ENCODE measurements at places on chromosomes 11 and 22.
A peak's percentile ranks its signal among the peaks of the same experiment; 100 is the strongest.

GRCh38 chr22:31106001-31106571 lies 1.3 kb downstream of the SELENOM start:
- DNase-seq, result no peak

GRCh38 chr11:10287140-10287539 lies 6.9 kb downstream of the SBF2 start:
- DNase-seq, result no peak

DNA sequence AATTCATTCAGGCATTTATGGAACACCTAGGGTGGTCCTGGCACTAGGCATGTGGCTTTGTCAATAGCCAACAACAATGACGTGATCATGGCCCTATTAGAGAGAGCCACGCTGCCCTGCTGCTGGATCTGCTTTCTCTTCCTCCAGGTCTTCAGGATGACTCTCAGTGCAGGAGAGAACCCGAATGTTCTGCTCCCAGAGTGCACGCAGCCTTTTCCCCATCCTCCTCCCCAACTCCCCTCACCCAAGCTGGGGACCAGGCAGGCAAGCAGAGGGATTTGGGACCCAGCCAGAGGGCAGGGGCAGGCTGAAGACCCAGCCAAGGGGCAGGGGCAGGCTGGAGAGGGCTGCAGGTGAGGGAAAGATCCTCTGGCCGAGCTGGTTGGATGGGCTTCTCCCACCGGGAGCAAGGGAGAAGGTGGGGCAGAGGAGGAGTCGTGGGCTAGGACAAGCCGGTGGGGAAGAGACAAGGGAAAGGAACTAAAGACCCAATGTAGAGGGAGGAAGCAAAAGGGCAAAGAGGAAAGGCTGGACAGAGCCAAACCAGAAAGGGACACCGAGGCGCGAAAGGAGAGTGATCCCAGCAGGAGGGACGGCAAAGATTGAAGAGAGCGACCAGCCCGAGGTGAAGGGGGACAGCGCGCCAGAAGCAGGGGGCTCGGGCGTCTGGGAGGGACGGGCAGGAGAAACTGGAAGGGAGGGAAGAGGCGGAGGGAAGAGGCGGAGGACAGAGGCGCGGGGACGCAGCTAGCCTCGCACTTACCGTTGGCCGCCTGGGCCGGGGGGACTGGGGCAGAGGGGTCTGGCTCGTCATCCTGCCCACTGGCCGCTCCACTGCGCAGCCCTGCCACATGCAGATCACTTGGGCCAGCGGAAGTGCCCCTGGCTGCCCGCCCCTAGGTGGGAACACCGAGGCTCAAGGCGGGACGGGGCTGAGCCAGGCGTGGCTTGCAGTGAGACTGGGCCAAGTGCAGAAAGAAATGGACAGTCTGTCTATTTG lies at the start of gene KCTD14:
KCTD14 (minus strand) TSS at position 880 of the 1,000 bp plus-strand sequence; CDS start at position 853, 27 bp downstream.
- DNase-seq, result no peak

DNA sequence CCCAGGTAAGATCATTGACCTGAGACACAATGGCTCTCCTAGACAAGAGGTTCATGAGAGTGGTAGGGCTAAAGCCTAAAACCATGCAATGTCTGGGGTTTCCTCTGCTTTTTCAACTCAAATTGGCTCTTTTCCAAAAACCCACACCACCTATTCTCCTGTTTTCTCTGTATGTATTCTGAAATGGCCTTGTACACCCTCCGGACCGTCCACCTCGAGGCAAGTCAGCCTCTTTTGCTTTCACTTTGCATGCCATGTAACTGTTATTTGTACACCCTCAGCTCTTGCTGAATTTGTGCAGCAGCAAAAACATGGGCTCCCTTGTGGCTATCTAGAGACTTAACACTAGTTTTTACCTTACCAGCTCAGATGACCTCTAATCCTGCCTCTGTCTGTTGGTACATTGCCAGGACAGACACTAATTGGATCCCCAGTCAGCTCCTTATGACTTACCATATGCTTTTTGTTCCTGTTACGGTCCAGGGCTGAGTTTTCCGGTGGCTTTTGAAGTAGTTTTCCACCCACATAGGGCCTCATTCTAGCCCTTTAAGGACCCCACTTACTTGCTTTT lies 288.0 kb downstream of the SBF2 start:
- no peak for DNase-seq

DNA sequence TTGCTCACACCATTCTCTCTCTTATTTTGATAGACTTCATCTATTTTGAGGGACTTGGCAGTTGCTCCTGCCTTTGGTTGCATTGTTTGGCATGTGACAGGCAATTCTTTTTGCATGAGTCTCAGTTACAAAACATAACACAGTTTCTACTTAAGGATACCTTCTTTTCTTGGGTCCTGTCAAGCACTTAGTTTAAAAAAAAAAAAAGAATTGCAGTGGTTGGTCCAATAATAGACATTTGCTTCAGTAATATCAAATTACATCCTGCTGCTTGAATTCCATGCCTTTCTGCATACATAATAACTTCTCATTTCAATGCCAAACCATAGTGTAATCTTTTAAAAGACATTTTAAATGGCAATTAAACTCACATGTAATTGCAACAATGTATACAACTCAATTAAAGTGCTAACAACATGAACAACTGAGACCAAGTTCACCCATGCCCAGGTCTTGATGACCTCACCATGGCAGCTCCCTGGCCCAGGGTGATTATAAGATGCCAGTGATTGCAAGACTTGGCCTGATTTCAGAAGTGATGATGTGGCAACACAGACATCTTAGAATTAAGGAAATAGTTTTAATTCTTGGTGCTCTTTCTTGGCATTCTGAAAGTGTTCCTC lies 32.2 kb upstream of the PLET1 start:
- peak; percentile 67 for DNase-seq

DNA sequence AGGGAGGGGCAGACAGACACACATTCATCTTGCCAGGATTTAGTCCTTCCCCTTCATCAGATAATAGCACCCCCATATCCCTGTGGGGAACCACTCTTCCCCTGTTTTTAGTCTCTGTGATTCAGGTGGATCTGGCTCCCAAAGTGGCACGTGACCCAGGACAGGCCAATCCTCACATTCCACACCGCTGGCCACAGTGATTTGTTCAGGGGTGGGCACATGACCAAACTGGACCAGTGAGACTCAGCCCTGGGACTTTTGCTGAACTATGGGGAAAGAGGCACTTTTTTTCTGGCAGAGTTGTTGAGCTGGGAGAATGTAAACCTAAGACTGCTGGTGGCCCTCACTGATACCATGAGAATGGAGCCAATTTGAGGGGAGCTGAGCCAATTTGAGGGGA lies 19.1 kb upstream of the KCNJ11 start:
- no peak for DNase-seq

DNA sequence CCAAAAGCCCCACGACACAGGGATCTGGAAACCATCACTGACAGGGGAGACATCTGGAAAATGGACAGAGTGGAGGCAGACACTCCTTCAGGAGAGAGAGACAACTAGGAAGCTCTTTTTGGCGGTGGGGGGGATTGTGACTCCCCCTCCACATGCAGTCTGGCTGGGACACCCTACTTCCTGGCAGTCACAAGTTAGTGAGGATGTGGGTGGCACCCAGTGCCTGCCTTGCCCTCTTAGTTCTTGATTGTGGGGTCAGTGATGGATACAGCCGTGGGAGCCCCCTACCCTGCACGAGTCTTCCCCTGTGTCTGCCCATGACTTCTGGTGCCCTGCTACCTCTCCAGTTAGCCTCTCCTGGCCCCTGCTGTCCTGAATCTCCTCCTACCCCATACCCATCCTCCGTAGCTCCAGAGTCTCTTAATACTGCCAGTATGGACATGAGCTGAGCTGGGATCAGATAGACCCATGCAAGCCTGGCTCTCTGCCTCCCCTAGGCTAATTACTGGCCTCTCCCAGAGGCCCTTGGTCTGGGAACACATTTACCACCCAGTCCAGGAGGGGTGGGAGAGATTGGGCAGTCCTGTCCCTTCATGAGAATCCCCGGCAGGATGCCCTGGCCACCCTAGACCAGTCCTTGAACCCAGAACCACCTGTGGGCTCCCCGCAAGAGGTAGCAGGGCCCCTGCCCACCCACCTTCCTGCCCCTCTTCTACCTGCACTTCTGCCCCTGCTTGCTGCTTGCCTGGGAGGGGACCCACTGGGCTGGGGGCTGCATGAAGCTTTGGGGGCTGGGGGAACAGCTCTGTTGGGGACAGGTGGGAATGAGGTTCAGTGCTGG lies 22.8 kb downstream of the RHBDD3 start:
- DNase-seq, result no peak

DNA sequence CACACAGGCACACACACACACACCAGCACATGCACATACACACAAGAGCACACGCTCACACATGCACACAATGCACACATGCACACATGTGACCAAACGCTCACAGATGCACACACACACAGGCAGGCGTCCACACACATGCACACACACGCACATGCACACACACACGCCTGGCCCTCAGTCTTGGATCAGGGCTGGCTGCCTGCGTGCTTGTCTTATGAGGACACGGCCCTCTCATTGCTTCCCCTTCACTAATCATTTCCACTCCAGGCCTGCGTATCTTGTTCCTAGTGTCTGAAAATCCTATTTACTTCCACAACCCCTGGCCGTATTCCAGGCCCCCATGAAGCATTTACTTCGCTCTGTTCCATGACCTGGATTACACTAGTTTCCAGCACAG lies 740.5 kb downstream of the BRD1 start:
- DNase-seq, result no peak

GRCh38 chr11:92580908-92581307 lies 356.3 kb downstream of the FAT3 start:
- no peak for DNase-seq

DNA sequence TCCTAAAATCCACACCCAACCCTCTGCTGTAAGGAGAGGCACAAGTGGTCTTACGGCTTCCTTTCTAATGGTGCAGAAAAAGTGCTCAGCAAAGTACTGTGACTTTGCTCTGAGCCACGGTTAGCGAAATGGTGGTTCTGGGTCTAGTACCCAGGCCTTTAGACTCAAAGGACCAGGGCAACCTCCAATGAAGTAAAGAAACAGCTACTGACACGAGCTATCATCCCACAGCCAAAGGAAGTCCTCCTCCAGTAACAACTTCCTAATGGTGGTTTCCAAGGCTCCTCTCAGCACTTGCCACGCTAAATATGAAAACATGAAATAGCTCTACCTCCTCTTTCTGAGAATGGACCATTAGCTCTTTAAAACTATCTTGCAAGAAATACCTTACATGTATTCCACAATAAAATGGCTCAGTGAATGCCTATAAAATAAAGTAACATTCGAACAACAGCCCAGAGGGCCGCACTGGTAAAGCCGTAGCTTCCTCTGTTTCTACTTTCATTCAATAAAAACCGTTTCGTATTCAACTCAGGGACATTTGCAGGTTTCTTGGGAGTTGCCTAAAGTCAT lies 122.4 kb downstream of the ETS1 start:
- DNase-seq, result no peak

DNA sequence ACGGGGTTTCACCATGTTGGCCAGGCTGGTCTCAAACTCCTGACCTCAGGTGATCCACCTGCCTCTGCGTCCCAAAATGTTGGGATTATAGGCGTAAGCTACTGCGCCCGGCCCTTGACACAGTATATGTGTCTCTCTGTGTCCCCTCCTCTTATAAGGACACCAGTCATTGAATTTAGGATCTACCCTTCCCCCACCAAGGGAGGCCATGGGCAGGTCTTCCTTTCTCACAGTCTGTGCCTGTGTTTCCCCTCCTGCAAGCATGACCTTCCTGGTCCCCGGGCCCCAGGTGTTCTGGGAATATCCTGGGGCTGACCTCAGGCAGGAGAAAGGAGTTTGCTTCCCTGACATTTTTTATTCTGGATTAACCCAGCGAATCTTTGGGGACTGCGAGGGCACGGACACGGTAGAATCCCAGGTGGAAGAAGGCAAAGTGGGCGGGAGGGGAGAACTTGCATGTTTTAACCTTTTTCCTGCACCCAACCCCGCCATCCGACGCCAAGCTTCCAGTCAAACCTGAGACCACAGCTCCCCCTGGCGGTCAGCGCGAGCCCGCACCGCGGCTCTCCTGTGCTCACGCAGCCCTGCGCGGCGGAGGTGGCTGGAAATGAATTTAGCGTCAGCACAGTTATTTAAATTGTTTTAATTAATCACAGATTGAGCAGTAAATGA lies 42.1 kb upstream of the ISX start:
- no peak for DNase-seq

DNA sequence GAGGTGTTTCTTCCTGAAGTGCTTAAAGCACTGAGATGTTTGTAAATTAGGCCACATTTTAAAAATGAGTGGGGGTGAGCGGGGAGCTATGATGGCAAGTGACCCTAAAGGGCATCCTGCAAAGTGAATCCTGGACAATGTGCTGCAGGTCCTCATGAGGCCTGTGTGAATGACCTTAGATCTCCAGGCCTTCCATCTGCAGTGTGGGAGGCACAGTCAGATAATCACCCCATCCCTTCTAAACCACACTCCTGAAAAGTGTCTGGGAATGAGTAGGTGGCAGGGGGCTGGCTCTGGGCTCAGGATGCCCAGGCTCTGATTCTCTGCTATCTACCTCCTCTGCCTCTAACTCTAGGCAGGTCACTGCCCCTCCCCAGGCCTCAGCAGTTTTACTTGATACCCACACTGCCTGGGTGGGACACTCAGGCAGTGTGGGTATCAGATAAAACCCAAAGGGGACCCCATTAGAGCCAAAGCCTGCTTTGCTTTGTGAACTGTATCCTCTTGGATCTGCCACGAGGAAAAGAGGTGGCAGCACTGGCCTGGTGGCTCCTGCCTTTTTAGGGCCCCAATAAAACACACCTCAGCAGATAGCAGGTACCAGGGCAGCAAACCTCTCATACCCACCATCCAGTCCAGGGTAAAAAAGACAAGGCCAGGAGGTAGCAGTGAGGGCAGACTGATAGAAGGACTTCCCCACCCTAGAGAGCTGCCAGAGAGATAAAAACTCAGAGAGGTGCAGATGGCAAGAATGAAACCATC lies 10.5 kb downstream of the STARD10 start:
- no peak for DNase-seq
